ENCODE measurements at places on chromosomes 1 and 21.

GRCh38 chr1:53470155-53470554 lies 11.0 kb downstream of the DMRTB1 start:
- DNase-seq = peak; percentile 62

- no peak for DNase-seq
Measured at GRCh38 chr1:31031330-31032143, 34.0 kb downstream of the PUM1 start.

GRCh38 chr1:86068271-86068721 lies 88.3 kb downstream of the COL24A1 start:
- no peak for DNase-seq

GRCh38 chr1:17688217-17688810 lies 66.8 kb upstream of the ACTL8 start:
- DNase-seq = no peak

DNA sequence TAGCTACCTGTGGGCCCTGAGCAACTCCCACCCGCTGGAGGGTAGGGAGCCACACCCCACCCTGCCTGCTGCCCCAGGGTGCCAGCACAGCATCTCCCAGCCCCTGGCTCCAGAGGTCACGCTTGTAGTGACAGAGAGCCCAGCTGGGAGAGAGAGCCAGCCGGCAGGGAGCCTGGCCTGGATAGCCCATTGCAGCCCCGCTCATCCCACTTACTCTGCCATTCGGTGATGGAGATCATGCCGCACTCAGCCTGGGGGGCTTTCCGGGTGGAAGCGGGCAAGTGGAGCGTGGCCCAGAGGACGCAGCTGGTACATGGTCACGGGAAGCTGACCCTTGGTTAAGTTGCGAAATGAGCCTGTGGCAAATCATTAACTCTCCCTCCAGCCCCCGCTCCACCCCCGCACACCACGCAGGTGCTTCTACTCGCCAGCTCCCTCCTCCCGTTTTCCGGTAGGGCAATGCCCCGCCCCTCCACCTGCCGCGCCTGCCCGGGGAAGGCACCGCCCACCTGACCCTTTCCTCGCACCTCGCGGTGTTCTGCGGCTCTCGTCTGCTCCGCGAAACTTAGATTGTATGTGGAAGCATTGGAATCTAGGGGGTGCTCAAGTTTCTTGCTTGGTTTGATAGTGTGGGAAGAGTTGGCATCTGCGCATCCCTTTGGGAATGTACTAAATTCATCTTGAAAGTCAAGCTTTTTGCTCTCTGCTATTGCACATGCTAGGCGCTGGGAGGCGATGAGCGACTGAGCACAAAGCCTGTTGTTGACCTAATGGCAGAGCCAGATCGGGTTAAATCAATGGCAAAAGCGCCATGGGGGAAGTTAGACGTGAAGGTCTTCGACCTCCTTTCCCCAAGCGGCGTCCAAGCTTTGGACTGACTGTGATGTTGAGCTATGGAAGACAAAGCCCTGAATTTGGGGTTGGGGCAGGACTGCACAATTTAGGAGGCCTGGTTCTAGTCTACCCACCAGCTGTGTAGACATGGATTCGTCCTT lies at the start of gene GOLT1A:
Gene GOLT1A (minus strand): TSS at position 321 of the 995 bp plus-strand sequence. CDS start 82 bp downstream, at position 239.
- DNase-seq = peak; percentile 79

- DNase-seq = no peak
Measured at GRCh38 chr1:220754212-220754917, 6.2 kb downstream of the MTARC2 start.

- DNase-seq = no peak
Measured at GRCh38 chr1:160789702-160790611, 6.0 kb upstream of the LY9 start.

DNA sequence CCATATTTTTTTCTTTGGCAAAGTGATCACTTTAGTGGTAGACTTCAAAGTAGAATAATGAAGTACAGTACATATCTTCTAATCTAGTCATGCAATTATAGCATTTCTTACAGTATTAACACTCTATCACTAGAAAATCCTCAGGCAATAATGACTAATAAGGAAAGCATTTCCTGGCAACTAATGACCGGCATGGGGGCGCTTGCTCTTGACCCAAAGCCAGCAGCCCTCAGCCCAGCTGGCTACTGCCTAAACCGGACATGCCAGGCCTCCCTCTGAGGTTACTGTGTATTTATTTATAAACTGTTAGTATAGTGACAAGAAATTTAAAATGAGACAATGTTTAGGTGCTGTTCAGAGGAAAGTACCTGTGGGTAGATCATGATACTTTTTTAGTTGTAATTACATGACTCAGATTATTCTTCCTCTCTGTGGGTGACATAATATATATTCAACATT lies 633.8 kb downstream of the PTPRC start:
- peak; percentile 91 for DNase-seq

DNA sequence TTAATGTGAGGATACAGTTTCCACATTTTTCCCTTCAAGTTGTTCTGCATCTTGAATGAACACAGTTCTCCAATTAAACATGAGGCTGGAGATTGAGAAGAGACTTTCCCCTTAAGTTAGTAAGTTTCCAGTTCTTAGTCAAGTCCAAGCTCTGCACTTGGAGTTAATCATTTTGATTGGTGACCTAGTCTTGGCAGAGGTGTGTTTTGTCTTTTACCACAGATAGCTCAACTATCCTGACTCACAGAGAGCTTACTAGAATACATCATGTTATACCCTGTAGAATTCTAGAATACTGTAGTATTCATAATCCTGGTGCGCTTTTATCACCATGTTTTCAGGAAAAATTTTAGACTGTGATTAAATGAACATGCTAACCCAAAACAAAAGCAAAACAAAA lies 129.2 kb downstream of the CYYR1 start:
- DNase-seq = peak; percentile 50

DNA sequence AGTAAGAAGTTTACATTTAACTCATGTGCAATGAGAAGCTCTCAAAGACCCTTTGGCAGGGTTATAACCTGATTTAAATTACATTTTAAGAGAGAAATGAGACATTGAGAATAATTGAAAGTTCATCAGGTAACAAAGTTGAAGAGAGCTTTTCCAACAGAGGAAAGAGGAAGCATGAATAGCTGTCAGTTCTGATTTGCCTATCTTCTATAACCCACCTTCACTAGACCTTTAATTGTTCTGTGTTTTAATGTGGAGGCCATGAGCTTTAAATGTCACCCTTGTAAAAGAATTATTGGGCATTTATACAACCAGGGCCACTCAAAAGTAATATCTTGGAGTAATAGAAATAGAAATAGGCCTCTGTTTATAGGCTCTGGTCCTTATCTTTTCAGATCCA lies 9.3 kb upstream of the FCRL1 start:
- DNase-seq = no peak

DNA sequence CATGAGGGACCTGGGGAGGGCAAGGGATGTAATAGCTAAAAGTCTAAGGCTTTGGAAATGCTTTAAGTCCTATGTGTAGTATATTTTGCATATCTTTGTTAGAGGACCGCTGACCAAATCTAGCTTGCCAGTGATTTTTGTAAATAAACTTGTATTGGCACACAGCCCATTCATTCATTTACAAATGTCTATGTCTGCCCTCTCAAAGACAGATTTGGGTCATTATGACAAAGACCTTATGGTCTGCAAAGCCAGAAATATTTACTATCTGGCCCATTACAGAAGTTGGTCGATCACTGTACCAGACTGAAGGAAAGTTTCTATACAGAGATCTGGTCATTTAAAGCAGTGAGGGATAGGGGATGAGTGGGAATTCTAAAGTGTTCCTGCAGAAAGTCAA lies 120.1 kb upstream of the RAVER2 start:
- DNase-seq = no peak

DNA sequence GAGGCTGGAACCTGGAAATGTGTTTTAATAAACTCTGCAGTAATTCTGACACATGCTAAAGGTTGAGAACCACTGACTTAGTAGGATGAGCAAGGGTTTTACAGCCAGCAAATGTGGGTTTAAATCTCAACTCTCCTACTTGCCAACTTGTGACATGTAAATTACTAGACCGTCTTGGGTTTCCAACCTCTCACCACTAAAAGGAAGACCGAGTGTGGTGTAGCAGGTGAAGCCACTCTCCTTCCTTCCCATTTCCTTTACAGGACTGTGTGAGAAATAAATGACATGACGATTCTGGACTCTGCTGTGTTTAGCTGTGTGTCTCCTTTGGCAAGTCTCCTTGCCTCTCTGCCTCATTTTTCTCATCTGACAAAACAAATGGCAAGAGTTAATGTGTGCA lies 49.5 kb upstream of the DNAJC6 start:
- DNase-seq = no peak

DNA sequence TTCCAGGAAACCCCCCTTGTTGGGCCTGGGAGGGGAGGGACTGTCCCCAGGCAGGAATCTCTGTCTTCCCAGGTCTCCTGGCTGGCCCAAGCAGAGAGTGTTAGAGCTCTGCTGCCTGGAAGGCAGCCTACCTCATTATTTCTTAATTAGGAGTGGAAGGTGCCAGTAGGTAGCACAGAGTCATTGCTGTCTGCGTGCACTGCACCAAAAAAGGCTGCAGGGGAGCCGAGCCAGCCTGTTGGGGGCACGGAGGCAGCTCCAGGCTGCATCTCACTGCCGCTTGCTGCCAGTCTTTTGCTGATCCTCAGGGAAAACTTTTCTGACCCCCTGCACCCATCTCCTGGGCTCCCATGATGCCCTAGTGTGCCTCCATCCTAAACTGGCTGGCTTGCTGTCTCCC lies 58.1 kb downstream of the LRRN2 start:
- no peak for DNase-seq

DNA sequence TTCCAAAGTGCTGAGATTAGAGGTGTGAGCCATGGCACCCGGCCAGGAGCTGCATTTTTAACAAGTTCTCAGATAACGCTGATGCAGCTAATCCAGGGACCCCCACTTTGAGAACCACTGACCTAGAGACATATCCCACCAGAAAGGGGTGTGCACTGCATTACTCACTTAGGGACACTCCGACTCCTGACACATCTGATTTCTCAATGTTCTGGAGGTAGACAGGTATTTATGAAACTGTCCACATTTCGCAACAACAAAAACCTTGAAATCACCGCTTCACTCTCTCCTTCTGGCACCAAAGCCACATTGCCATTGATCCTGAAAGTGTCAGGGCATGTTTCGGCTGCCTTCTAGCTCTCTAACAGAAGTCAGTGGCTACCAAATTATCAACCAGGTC lies 23.2 kb upstream of the CAMTA1 start:
- peak; percentile 95 for DNase-seq

DNA sequence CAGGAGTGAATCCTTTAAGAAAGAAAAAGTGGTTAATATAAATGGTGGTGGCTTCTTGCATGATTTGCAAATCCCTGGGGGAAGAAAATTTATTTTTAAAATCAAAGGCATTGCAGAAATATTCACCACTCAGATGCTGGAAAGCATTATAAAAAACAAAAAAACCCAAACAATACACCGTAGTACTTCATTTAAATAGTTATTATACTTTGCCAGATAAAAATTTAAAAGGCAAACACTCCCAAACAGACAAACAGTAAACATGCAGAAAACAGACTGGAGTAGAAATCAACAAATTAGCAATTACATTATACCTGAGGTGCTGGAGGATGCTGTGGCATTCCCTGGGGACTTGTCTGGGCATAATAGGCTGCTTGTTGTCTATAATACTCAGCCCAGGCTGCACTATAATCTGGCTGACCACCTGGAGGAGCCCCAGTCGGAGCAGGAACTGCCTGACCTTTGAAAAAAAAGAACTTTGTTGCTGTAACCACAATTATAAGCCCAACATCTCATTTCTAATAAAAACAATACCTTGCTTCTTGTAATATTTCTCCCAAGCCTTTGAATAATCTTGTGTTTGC lies 29.9 kb downstream of the FUBP1 start:
- DNase-seq = peak; percentile 32

- DNase-seq = no peak
Measured at GRCh38 chr1:173857363-173857917, 10.3 kb downstream of the GAS5 start.

GRCh38 chr1:202343652-202344349 lies 2.1 kb upstream of the UBE2T start:
- DNase-seq = peak; percentile 54

DNA sequence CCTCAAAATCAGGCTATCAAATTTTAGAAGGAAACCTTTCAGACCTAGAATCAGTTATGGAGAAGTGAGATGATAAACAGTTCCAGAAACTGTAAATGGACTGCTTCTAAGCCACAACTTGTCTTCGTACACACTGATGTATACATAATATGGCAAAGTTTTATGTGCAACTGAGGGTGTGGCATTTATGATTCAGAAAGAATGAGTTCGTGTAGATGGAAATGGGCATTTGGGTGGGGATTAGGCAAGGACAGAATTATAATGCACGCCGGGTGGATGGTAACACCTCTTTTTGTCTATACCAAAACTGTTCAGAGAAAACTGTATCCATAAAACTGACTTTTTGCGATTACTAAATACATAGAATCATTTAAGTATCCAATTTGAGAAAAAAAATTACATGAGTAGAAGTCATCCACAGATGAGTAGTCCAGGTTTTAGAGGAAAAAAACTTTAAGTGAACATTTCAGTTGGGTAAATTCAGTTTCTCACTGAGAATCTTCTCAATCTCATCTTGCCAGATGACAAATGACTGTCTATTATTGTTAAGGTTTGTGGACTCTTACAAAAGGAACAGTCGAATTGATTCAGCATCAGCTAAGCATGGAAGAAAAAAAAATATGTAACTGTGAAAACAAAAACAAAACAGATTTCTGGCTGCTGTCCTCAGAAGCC lies 22.5 kb downstream of the ERRFI1 start:
- peak; percentile 82 for DNase-seq

- no peak for DNase-seq
Measured at GRCh38 chr1:68204977-68205630, 27.2 kb downstream of the WLS start.

- DNase-seq = no peak
Measured at GRCh38 chr1:217053676-217054075, 330.4 kb upstream of the ESRRG start.

DNA sequence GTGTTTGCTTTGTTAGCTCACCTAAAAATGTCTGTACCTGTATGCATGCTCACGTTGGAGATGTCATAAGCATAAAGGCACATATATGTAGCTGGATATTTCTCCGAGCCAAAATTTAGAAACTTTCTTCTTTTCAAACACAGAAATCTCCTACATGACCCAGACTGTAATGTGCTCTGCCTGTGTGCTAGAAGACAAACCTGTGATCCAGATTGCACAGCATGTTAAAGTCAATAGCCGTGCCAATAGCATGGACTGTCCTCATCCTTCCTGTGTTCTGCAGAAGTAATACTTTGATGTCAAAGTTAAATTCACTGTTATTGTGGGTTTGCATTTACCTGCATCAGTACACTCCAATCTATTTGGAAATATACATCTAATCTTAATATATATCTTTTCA lies 346.2 kb upstream of the ZRANB2 start:
- DNase-seq = no peak

GRCh38 chr21:38760017-38760761 lies 45.5 kb upstream of the ETS2 start:
- no peak for DNase-seq

DNA sequence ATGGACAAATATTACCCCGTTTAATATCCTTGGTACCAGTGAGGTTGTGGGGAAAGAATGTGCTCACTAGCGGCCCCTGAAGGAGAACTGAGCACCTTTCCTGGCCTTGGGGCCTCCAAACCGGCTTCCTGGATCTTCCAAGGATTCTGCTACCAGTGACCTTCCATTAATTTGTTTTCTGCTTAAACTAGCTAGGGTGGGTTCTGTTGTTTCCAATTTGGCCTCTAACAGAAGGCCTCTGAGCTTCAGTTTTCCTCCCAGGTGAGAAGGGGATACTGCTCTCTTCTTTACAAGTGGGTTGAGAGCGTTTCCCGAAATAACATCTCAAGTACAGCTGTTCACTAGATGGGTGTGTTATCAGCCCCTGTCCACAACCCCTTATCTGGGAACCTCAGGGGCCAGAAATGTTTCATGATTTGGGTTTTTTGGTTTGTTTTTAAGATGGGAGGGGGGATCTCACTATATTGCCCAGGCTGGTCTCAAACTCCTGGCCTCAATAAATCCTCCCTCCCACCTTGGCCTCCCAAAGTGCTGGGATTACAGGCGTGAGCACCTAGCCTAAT lies 16.9 kb upstream of the IFNGR2 start:
- DNase-seq = peak; percentile 18
